ENCODE measurements at places on chromosomes 13 and 19.
A peak's percentile ranks its signal among the peaks of the same experiment; 100 is the strongest.

DNA sequence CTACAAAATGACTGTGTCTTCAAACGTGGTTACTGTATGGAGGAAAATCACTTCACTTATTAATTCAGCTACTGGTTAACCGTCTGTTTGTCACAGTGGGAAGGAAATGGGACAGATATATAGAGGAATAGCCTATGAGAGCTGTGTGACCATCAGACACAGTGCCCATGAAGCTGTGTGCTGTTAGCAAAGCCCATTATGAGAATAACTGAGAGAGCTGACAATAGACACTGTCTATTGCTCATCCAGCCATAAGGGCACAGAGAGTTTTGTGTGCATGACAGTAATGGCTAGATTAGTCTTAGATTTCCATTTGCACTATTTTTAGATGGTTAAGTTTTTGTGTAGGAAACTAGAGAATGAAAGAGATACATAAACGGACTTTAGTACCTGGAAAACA, 64.1 kb upstream of the POSTN start:
- no peak for DNase-seq

DNA sequence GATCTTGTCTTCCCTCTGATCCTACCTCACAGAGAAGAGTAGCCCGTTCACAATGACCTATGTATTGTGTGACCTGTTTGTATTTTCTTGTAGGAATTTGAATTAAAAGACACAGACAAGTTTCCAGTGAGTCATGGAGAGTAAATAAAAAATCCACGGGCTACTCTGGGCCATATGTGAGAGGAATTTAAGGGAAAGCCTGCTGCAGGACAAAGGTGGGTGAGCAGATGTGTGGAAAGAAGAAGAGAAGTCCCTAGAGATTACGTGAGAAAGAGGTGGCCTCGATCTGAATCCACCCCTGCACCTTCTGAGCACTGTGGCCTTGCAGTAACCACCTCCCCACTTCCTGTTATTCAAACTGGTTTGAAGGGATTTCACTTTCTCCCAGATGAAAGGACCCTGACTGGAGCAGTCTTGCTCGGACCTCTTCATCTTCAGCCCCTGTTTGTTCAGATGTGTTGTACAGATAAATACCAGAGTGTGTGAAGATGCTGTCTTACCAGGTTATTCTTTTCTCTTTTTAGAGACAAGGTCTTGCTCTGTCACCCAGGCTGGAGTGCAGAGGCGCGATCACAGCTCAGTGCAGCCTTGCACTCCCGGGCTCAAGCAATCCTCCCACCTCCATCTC, 205.4 kb downstream of the PDS5B start:
- DNase-seq = no peak

GRCh38 chr19:32661318-32661717, 13.7 kb downstream of the ANKRD27 start:
- DNase-seq = no peak

- no peak for DNase-seq
Measured at GRCh38 chr19:43651758-43652545, 12.3 kb upstream of the CADM4 start.

DNA sequence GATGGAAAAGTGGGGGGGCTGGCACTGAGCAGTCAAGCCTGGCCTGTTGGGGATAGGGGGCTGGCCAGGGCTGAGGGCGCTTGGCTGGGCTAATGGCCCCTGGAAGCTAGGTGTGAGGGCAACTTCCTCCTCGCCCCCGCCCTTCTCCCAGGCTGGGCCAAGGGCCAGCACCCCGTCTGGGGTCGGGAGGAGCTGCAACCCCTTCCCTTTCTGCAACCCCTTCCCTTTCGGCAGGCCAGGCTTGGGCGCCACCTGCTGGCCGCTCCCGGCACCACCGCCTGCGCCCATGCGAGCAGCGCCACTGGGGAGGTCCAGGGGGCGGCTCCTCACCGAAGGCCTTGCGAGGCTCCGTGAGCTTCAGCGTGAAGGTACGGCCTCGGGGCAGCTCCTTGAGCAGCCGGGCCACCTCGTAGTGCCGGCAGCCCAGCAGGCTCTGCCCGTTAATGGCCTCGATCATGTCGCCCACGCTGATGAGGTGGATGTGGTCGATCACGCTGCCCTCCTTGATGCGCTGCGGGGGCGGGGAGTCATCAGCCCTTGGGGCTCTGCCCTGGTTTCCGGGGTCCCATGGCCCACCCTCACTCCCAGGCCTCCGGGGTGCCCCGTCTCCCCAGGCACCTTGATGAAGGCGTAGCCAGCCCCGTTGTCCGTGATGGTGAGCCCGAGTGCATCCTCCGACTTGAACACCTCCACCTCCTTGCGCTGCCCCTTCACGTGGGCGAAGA, 5.0 kb upstream of the PTGER1 start:
- no peak for DNase-seq

GRCh38 chr19:32469795-32470194, 64.2 kb downstream of the DPY19L3 start:
- no peak for DNase-seq

DNA sequence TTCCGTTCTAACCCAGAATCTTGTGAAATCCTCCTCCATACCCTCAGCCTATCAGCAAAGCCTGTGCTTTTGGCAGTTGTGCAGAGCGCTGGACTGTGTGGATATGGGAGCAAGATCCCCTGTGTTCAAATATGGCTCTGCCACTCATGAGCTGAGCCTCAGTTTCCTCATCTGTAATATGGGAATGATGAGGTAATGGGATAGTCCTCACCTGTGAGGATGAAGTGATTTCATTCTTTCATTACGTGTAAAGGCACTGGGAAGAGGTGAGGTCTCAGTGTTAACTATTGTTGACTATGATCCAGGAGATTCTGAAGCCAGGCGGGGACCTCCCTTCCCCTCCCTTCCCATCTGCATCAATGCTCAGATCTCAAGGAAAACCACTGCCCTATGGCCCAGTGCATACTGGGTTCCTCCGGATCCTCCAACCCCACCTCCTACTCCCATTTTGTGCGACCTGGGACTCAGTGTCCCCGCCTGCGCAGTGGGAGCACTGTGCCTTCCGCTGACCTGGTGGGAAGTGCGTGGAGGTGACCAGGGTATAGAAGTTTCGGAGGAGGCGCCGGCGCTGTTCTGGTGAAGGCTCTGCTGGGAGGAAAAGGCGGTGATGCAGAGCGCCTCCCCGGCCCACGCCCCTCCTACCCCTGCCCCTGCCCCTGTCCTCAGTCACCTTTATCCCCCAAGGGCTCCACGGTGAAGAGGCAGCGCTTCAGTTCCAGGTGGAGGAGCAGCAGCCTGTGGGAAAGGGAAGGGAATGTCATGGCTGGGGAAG, 5.0 kb downstream of the FUZ start:
- no peak for DNase-seq

GRCh38 chr19:19186742-19187141, 5.2 kb downstream of the BORCS8 start:
- no peak for DNase-seq

GRCh38 chr19:48970923-48971395, 5.8 kb downstream of the FTL start:
- DNase-seq = peak; percentile 81

DNA sequence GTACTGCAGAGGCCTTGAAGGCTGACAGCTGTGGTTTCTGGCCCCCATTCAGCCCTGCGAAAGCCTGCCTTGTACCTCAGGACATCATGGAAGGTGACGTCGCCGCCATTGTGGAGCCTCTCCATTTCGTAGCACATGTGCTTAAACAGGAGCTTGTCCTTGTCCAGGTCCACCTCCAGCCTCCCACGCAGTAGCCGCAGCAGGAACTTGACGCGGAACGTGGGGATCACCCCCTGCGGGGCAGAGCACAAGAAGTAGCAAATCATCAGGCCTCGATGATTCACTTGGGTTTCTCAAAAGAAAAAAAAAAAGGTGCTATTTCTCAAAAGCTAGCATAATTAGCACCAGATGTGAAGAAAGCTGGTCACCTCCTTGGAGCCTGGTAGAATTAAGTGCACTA, 351.0 kb downstream of the NALCN start:
- no peak for DNase-seq

- DNase-seq = no peak
Measured at GRCh38 chr19:30361721-30362120, 10.5 kb upstream of the ZNF536 start.

DNA sequence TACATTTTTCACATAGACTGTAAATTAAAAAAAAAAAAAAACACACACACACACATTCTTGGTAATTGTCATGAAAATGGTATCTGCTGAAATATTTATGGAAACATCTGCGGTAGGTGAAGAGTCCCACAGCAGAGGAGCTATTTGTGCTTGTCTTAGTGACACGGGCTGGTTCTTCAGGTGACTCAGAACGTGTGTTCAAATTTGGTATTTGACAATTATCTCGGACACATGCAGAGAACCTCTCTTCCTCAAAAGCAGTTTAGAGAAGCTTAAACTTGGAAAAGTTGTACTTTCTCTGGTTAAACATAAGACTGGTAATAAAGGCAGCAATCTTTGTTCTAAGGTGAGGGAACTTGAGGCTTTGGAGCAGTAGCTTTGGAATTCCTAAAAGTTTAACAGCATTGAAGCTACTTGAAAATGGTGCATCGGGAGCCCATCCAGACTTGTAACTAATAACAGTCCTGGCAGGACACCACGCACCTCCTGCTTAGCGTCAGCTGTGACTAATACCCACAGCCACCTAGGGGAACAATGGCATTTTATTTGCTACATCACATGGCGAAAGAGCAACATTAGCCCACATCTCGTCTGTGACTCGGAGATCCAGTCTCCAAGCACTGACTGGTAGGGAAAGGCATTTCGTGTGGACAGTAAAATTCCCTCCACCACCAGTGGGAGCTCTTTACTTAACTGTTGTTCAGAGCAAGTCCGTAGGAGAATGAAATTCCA, 1505.1 kb upstream of the SLC10A2 start:
- DNase-seq = peak; percentile 71

DNA sequence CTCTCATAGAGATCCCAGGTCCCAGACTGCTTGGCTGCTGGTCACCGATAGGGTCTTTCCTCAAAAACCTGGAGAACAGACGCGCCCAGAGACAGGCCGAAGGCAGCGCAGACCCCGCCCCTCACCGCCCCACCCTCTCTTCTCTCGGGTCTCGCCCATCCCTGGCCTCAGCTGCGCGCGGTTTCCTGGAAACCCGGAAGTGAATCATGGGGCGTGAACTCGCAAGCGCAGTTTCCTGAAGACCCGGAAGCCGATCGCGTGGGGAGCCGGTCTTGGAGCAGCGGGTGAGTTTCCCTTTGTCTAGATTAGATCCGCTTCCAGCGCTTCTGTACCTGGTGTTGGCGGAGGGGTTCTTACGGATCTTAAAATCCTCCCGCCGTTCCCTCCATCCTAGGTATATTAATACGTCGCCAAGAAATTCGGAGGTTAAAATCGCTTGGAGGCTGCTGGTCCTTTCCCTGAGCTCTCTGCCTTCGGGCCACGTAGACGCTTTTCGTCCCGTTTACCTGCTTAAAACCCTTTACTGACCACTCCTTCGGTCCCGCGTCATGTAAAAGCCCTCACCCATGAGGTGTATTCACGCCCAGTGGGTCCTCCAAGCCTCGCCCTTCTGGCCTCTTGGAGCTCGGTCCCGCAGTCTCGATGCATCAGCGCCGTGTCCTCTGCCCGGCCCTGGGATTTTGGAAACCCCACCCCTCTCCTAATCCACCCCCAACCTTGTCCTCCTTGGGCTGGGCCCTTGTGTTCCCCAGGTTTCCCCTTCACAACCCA, at the start of gene ZNF578:
TSS of gene ZNF578 (plus strand) at position 230 of the 771 bp plus-strand sequence. CDS start 48,293 bp downstream, outside the sequence.
- DNase-seq = peak; percentile 91

DNA sequence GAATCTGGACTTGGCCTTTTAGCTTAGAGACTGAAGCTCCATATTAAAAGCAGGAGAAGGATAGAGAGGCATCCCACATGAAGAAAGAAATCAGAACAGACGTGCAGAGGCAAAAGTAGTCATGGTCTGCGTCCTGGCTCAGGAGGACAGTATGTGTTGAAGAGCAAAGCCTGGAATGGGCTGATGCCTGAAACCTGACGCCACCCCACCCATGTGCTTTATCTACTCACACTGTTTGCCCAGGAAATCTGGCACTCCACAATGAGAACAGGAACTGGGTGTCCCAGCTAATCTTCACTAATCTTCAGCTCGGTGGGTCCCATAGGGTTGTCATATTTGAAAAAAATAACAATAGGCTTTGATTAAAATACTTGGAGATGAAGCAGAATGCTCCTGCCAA, 549.0 kb upstream of the GPC6 start:
- no peak for DNase-seq

DNA sequence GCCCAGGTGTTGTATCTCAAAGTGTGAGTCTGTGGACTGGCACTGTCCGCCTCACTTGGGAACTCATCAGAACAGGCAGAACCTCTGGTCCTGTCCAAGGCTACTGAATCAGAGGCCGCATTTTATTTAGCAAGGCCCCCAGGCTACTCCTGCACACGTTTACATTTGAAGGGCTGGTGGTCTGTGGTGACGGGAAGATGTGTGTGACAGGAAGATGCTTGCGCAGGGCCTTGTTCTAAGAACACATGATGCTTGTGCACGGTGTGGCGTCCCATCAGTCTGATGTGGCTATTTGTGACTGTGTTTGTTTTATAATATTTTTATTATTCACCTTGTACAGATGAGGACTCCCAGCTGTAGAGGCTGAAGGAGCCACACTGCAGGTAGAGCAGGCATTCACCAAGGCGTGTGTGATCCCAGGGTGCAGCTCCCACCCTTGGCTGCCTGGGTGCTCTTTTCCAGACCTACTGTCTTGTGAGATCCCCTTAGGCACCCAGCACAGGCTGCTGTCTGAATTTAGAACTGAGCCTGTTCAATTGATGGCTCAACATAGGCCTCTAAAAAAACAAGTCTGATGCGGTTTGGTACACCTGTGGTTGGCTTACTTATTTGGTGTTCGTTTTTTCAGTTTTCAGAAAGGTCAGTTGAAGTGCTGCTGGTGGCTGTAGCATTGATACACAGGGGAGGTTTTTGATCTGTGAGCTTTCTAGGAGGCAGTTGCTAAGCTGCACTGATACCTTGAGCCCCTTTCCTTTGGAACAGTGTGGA, 3.1 kb downstream of the SLC25A15 start:
- DNase-seq = no peak

- DNase-seq = no peak
Measured at GRCh38 chr13:106496072-106496997, 39.1 kb downstream of the EFNB2 start.

DNA sequence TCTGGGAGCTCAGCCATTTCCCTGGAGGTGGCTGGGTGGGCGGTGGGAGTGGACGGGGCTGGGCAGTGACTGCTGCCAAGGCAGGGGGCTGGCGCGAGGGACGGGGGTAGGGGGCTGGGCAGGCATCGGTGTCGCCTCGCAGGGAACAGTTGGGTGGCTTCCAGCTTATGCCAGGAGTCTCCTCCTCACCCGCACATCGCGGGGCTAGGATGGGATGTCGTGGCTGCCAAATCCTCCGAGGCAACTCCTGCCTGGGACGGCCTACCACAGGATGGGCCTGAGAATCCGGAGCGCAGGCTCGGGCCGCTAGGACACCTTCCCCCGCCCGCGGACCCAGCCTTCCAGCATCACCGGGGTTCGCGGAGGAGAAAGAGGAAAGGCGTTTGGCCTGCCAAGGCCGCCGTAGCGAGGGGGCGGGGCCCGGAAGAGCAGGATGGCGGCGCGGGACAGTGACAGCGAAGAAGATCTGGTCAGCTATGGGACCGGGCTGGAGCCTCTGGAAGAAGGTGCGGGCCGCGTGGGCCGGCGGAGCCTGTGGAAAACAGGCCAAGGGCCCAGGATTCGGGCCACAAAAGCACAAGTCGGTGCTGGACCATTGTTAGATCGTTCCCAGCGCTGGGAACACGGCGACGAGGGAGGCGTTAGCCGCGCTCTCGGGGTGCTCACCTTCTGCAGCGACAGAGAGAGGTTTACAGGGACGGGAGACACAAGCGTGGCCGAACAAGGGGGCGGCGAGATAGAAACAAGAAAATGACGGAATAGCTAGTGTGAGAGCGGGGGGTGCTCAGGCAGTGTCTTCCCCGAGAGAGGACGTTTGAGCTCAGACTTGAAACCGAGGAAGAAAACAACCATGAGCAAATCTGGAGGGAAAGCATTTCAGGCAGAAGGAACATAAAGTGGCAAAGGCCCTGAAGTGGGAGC, at the start of gene GPATCH1:
TSS of gene GPATCH1 (plus strand) at position 421 of the 921 bp plus-strand sequence. CDS start at position 434, 13 bp downstream.
- peak; percentile 95 for DNase-seq

All from left forelimb (tissue), 1 donor.